ENCODE measurements at places on chromosomes 7 and 10.
A peak's percentile ranks its signal among the peaks of the same experiment; 100 is the strongest.

- DNase-seq: no peak
Measured at GRCh38 chr7:748446-748845, 21.4 kb upstream of the PRKAR1B start.

DNA sequence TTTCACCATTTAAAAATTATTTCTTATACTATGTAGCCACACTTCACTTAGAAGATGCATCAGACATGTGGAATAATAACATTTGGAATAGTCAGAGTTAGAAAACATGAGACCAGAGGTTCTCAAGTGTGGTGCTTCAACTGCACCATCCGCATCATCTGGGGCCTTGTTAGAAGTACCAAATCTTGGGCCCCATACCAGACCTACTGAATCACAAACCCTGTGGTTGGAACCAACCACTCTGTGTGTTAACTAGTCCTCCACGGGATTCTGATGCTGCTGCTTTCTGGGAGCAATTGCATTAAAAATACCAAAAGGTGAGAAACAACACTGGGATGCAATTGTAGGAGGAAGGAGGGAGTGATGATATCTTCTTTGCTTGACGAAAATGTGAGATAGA lies 125.2 kb downstream of the GNAT3 start:
- DNase-seq: no peak

DNA sequence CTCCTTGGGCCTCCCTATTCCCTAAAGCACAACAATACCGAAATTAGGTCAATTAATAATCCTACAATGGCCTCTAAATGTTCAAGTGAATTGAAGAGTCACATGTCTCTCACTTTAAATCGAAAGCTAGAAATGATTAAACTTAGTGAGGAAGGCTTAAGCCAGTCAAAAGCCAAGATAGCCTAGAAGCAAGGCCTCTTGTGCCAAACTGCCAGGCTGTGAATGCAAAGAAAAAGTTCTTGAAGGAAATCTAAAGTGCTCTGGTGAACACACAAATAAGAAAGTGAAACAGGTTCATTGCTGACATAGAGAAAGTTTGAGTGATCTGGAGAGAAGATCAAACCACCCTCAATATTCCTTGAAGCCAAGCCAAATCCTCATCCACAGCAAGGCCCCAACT lies 57.2 kb downstream of the SLC29A4 start:
- DNase-seq: no peak

DNA sequence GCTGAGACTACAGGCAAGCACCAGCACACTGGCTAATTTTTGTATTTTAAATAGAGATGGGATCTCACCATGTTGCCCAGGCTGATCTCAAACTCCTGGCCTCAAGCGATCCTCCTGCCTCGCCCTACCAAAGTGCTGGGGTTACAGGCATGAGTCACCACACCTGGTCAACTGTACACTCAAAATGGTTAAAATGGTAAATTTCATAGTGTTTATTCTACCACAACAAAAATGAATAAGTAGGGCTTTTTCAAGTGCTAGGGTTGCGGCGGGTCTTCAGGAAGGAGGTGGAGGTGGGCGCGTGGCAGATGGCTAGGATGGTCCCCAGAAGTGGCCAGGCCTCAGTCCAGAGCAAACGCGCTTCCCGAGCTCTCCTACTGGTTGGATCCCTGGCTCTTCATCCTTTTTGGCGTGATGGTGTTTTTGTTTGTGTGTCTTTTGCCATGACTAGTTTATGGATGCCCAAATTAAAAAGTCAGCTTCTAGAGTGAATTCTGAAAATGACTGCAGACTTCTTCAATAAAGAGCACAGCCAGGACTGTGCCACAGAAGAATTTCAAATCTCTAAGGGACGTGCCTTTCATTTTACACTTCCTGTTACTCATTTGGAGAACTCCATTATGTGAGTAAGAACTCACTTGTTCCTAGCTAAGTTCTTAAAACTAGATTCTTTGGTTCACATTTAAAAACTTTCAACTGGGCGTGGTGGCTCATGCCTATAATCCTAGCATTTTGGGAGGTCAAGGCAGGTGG lies 73.9 kb downstream of the TMEM130 start:
- no peak for DNase-seq

- no peak for DNase-seq
Measured at GRCh38 chr7:22219739-22220493, 137.0 kb downstream of the RAPGEF5 start.

GRCh38 chr10:75772153-75772887 lies 340.9 kb downstream of the LRMDA start:
- peak; percentile 75 for DNase-seq

GRCh38 chr10:4549139-4549653 lies 276.8 kb upstream of the AKR1E2 start:
- DNase-seq: no peak

Measured in hematopoietic multipotent progenitor cell treated with erythropoietin and hydrocortisone succinate and interleukin-3 and kit ligand, for 6 days (in vitro differentiated cells).